ENCODE measurements at places on chromosomes 4 and X.

DNA sequence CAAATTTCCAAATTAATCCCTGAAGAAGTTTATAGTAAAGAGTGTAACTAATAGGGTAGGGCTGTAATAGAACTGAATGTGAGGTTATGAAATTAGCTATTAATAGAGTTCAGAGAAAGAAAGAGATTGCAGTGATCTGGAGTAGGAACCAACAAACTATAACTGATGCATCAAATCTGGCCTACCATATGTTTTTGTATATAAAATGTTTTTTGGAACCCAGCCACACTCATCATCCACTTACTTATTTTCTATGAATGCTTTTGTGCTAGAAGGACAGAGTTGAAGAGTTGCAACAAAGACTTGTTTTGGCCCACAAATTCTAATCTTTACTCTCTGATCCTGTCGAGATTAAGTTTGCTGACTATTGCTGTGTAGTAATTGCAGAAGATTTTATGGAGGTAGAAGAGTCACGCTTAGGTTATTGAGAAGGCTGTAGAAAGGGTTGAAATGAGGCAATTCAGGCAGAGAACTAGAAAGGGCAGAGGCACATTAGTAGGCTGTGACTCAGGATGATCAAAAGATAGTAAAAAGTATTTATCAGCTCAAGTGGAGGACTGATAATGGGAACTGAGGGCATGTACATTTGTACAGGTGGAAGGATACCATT lies 298.7 kb upstream of the EMCN start:
- DNase-seq, result no peak

DNA sequence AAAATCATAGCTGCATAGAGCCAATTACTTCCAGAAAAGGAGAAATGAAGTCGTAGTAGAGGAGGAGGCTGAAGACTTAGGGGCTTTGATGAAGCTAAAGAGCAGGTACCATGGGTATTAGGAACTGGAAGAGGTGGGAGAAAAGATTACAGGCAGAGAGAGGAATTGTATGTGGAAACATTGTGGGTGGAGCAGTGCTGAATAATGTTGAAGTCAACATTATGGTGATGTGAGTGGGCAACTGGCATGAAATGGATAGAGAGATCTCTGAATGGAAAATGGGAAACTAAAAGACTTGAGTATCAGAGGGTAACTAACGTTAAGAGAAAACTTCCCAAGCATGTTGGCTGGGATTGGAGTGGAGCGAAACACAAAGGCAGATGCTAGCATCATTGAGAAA lies 92.5 kb downstream of the AREG start:
- no peak for DNase-seq

DNA sequence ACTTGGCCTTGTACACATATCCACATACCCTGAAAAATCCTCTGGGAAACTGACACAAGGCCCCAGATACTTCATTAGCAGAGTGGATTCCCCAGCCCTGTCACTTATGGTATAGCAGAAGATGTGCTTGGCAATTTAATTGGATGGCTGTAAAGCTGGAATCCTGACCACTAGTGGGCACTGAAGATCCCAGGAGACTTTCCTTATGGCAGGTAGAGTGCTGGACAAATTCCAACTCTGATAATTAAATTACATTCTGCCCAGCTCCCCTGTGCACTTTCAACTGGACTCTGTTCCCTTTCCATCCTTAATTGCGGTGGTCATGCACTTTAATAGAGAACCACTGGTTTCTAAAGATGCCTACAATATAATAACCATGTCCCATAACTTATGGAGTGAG lies 119.8 kb downstream of the DCK start:
- no peak for DNase-seq

- no peak for DNase-seq
Observed at GRCh38 chr4:168257768-168258167, 60.8 kb downstream of the DDX60 start.

- no peak for DNase-seq
Observed at GRCh38 chr4:176063718-176064117, 1.9 kb upstream of the WDR17 start.

- no peak for DNase-seq
Observed at GRCh38 chrX:52424656-52425055, 55.8 kb downstream of the XAGE2 start.
